ENCODE measurements at places on chromosomes 6 and 20.

DNA sequence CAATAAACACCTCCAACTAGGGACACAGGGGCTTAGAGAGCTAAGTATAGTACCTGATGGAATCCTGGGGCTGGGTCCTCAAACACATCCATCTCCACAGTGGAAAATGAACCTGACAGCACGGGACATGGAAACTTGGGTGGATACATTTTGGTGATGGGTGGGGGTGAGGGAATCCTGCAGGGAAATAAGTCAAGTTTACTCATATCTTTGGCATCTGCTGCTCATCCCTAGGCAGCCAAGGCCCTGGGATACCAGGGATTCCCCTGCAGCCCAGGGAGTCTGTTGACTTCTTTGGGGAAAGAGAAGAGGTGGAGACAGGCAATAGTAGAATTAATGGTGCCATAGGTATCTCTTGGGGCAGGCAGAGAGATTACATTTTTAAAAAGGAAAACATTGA lies 6.6 kb downstream of the APOBEC2 start:
- DNase-seq: no peak

GRCh38 chr6:43995137-43995536 lies 132.1 kb downstream of the MRPL14 start:
- DNase-seq: no peak

- no peak for DNase-seq
Observed at GRCh38 chr6:64988148-64988547, 718.9 kb downstream of the EYS start.

DNA sequence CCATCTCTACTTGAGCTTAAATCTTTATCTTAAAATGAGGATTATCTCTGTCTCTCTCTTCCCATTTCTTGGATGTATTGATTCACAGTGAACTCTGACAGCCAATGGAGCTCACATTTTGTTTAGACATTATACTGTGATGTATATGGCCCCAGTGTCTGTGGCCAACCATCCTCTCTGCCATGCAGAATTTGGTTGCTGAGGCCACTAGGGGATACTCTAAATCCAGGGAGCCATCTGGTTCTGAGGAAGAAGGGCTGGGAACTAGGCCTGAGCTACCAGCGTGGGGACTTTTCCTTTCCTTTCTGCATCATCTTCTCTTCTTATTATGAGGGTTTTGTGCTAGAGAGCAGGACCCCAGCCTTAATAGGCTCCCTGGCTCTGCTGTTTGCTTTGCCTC lies 59.1 kb upstream of the RIPOR2 start:
- no peak for DNase-seq

- DNase-seq: no peak
Observed at GRCh38 chr6:165823609-165824326, 160.7 kb upstream of the PDE10A start.

DNA sequence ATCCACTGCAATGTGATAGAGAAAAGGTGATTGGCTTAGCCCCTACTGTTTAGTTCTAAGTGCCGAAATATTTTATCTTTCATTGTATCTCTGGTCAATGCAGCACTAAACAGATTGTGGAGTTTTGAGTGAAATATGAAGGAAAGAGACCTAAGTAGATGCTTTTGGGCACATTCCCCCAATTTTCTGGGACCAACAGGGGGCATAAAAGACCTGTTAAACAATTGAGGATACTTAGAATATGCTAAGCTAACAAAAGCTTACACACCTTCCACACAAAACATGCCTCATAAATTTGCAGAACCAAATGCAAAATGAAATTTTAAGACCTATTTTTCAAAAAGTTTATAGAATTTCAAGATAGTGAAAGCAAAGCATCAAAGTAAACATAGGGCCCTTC lies 746.9 kb downstream of the TBC1D32 start:
- DNase-seq: no peak

GRCh38 chr20:19727251-19727847 lies 30.7 kb upstream of the RIN2 start:
- no peak for DNase-seq

DNA sequence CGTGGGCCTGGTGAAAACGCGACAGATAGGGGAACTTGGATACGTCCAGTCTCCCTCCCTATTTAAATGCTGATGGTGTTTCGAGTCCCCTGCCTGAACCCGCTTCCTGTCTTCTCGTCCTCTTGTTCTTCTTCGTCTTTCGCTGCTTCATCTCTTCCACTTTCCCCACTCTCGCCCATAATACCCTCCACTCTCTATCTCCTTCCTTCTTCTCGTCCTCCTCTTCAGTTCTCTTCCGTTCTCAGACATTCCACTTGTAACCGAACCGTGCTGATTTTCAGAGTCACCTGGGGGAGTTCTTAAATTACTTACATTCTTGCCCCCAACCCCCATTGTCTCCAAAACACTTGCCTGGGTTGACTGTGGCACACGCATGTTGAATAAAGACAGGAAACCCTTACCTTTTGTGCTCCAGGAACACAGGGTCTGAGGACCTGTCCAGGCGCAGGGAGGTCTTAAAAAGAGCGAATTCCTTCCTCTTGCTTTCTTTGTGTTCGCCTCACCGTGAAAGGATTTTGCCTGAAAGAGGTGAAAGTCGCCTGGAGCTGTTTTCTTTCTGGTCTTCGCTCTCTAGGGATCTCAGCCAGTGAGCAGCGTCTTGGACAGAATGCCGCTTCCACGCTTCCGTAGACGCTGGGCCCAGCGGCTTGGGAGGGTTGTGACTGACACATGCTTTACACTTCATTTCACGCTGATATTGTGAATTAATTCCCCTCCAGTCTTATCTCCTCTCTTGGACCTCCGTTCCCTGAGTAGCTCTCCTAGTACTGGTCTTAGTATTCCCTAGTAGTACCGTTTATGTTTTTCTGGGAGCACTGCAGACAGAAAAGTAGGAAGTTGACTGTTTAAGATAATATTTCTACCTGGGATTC lies 184.0 kb downstream of the GPX5 start:
- DNase-seq: no peak

- no peak for DNase-seq
Observed at GRCh38 chr6:131910219-131910589, 41.0 kb downstream of the CCN2 start.

GRCh38 chr6:89434954-89435353 lies 2.0 kb downstream of the ANKRD6 start:
- no peak for DNase-seq

DNA sequence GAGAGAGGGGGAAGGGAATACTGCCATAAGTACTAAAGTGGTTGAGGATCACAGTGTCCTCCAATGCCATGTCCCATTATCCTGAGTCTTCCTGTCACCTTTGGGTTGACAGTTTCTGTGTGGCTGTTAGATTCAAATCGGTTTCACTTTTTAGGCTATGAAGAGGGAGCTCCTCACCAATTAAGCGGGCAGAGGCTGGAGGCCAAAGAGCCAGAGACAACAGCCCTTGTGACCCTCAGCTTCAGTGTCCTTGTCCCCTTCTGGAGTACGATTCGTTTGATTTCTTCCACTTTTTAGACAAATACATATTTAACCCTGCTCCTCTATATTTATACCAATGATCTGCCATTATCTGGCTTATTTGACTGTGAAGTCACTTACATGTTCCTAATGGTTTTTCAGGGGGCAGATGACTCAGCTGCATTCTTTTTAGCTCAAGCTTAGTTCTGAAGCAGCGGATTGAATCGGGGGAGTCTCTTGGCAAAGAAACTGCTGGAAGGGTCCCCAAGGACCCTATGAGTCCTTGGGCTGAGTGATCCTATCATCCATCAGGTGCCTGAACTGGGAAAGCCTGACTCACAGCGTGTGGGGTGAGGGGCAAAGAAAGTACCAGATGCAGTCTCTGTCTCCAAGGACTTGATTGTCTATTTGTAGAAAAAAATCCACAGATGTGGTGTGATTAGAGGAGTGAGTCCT lies 18.2 kb downstream of the FERMT1 start:
- no peak for DNase-seq

GRCh38 chr6:35368038-35368887 lies 25.9 kb downstream of the PPARD start:
- DNase-seq: no peak

DNA sequence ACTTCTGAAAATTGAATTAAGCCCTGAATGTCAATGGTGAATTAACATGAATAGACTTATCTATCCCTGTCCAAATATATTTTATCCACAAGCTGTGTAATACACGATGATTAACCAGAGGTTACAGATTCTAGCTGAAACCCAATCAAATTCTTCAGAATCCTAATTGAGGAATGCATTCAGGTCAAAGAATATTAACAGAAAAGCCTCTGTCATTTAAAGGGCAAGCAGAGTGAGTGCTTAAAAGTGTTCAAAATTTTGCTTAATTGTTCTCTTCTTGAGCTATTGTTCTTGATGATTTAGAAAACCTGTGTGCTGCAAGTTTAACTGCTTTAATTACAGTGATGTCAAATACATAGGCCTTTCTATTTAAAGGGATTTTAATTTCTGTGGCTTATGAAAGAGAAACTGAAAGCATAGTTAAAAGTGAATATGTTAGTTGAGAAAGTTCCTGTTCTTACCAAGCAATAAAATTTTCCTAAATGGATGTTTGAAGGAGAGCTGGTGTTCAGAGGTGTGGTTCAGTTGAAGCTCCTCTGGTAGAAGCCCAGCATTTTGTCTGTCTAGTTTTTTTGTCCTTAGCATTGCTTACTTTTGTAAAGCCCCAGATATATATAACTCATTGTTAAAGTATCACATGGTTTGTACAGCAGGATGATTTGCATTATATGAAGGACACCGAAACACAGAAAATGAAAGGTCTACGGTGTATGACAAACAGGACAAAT lies 466.3 kb upstream of the PLCB4 start:
- DNase-seq: no peak

DNA sequence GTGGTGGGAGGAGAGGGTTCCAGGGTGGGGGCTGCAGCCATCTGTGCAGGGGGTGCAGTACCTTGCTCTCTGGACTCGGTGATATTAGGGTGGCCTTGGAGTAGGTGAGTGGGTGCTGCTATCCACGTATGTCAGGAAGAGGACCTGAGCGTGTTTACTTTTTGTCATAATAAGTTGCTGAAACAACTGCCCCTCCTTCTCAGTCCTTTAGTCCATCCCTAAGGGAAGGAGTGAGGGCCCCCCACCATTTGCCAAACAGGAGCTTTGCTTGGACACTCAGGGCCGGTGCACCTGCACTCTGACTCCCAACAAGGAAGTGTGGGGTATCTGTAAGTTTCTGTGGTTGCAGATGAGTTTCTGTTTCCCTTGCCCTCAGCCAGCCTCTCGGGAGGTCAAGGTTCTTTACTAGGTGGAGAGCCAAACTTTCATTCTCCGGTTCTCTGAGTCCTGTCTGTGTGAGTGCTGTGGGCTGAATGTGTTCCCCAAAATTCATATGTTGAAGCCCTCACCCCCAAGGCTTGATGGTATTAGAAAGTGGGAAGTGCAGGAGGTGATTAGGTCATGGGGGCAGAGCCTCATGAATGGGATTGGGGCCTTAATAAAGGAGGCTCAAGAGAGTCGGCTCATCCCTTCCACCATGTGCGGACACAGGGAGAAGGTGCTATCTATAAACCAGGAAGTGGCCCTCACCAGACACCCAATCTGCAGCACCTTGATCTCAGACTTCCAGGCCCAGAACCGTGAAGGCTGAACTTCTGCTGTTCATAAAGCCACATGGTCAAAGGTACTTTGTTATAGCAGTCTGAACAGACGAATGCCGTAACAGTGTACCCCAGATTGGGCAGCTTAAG lies 19.6 kb upstream of the CCR6 start:
- no peak for DNase-seq

- no peak for DNase-seq
Observed at GRCh38 chr20:46420878-46421277, 14.5 kb upstream of the ELMO2 start.

GRCh38 chr20:41003143-41003935 lies 25.3 kb upstream of the TOP1 start:
- peak; percentile 23 for DNase-seq

GRCh38 chr6:47438481-47439347 lies 38.9 kb upstream of the CD2AP start:
- no peak for DNase-seq

DNA sequence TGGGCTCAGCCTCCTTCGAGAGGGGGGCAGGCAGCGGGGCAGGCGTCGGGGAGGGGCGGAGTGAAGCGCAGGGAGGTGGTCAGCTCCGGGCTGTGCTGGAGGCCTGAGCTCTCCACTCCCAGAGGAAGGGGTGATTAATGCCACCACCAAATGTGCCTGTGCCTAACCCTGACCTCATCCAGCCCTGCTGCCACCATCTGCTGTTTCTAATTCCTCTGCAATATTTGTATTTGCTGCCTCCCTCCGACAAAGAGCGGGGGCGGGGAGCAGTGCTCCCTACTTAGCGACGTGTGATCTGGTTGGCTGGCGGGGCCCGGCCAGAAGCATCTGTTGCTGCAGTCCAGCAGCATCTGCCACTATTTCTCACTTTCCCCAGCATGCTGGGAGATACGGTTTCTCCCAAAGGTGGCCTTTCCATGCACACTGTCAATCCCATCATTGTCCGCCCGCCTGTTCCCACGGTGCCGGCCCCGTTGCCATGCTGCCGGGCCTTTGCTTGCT lies 47.0 kb downstream of the DLL1 start:
- DNase-seq: no peak

GRCh38 chr20:59385480-59385879 lies 85.1 kb downstream of the EDN3 start:
- no peak for DNase-seq
